ENCODE measurements at places on chromosomes 3 and 15.

DNA sequence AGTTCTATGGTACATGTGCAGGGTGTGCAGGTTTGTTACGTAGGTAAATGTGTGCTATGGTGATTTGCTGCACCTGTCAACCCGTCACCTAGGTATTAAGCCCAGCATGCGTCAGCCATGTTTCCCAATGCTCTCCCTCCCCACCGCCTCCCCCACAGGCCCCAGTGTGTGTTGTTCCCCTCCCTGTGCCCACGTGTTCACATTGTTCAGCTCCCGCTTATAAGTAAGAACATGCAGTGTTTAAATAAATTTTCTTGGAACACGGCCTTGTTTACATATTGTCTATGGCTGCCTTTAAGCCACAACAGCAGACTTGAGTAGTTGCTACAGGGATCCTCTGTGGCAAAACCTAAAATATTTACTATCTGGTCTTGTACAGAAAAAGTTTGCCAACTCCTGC, 41.3 kb upstream of the CORO2B start:
- DNase-seq, result no peak

GRCh38 chr3:48472923-48473616, 26.5 kb downstream of the ATRIP start:
- DNase-seq, result peak; percentile 85

DNA sequence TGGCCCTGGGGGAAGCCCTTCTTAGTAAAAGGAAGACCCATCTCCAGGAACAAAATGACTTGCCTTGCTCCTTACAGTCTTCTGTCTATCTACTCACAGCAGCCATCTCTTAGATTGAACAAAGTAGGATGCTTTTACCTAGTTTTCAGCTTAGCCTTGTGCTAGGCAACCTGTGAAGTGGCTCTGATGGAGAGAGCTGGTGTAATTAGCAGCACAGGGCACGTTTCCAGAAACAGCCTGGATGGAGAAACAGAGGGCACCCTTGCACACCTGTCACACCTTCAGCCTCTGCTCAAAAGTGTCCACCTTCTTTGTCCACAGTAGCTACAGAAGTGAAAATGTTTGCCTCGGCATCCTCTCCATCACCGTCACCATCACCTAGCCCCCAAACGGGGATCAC, 292.9 kb downstream of the RORA start:
- DNase-seq, result no peak

DNA sequence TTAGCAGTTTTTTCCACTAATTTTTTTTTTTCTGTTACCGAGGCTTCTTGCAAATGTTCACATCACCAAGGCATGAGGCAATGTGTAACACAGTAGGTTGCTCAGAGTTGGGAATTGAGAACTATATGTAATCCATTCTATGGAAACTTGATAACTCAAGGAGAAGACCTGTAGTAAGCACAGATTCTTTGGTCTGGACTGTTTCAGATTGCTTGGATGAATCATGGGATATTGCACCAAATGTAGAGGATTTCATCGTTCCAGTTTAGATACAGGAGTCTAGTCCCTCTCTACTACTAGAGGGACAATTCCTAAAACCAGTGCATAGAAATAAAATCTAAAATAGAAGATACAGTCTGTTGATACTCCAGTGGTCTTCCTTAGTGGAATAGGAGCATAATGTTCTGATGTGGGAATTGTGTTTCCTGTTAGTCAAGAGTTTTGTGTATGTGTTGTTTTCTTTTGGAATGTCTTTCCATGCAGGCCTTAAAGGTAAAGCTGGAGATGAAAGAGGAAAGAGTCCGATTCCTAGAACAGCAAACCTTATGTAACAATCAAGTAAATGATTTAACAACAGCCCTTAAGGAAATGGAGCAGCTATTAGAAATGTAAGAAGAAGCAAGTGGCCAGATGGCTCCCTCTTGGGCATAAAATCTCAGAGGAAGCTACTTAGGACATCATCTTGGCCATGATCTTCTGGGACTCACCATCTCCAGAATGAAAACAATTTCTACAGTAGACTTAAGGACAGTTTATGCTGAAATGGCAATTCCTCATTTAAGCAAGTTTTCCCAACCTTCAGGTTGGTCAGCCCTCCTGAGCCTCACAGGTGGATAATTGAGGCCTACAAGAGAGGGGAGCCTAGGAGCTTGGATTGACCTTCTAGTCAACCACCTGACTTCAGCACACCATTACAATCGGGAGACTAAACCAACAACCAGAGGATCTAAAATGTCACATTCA, 10.7 kb downstream of the KNSTRN start:
- DNase-seq, result no peak

DNA sequence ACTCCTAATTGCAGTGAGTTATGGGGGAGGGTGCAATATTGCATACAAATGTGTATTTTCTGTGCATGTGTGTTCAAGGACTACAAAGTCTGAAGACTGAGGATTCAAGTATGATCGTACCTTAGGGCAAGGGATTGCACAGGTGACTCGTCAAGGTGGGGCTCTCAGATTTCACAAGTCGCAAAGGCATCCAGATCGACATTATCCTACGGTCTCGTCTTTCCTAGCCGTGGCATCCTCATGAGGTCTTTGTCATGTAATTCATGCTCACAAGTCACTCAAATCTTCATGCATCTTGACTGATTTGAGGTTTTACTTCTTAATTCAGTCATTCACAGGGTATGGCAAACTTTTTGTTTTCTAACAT, 191.4 kb upstream of the HES1 start:
- DNase-seq, result no peak

Measured in stimulated activated CD4-positive, alpha-beta T cell treated with anti-CD3 and anti-CD28 coated beads, TNF-alpha, amount 100 ng/mL, for 1 hour (primary cell).